ENCODE measurements at places on chromosomes 1 and 21.

- no peak for DNase-seq
Observed at GRCh38 chr1:44707959-44708831, 22.8 kb downstream of the RNU5D-1 start.

DNA sequence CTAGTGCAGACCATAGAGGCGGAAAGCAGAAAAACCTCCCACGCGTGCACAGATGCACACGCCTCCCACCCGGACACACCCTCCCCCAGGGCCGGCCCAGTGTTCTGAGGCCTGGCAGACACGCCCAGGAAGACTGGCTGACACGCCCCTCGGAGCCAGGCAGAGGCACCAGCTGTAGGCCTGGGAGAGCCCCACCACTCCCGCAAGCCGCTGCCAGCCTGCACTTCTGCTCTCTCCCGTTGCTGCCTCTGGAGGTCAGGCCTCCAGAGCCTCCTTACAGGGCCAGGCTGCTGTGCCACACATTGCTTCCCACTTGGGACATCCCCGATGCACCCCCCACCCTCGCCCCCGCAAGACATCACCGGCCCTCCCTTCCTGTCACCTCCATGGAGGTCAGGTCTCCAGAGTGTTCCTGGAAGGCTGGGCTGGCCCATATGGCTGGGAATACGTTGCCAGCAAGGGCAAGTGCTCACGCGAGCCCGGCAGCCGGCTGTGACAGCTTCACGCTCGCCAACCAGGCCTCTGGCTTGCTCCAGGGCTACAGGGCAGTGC, 40.4 kb downstream of the CASZ1 start:
- no peak for DNase-seq

DNA sequence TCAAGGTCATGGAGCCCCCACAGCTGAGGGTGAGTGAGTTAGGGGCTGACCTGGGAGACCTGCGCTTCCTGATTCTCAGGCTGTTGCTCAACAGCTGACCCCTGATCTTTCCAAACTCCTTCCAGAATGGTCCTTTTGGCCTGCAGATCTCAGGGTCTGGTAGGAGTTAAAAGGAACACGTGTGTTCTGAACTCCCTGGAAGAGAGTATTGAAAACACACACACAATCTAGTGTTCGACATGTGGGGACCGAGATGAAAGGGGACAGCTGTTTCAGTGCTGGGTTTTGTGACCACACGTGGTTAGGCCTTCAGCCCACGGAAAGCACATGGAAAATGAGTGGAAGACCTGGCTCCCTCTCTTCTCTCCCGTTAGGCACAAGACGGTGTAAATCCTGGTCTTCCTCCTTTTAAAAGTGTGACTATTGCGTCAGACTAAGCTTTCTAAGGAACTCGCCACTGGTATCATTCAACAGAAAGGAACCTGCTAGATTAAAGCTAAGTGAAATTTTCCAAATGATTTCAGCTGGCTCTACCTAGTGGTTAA, 49.6 kb downstream of the RUNX1 start:
- DNase-seq: no peak

DNA sequence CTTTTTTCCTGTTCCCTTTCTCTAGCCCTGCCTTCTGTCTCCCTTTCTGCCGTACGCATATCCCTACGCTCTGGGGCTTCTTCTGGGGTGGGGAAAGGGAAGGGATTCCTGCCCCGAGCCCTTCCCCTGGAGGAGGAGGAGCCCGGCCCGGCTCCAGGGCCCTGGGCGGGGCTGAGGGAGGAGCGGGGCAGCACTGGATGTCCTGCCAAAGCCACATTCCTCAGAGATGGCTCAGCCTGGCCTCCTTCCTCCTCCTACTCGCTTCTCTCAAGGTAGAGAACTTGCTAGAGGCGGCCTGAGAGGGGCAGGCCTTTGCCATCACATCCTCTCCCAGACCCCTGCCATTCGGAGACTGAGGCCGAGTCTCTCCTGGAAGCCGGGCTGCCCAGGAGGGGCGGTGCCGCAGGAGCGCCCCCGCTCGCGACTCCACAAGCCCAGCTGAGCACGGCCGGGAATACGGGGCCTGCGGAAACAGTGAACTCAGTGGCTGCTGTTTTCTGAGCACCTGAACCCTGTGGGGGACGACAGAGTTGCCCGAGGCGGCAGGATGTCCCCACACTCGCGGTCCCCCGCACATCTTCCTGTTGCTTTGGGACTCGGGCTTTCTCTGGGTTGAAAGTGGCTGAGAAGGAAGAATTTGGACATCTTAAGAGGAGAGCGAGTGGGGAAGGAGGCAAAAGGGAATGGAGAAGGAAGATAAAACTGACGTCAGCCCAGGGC, 12.2 kb downstream of the ADAMTSL4 start:
- peak; percentile 90 for DNase-seq

DNA sequence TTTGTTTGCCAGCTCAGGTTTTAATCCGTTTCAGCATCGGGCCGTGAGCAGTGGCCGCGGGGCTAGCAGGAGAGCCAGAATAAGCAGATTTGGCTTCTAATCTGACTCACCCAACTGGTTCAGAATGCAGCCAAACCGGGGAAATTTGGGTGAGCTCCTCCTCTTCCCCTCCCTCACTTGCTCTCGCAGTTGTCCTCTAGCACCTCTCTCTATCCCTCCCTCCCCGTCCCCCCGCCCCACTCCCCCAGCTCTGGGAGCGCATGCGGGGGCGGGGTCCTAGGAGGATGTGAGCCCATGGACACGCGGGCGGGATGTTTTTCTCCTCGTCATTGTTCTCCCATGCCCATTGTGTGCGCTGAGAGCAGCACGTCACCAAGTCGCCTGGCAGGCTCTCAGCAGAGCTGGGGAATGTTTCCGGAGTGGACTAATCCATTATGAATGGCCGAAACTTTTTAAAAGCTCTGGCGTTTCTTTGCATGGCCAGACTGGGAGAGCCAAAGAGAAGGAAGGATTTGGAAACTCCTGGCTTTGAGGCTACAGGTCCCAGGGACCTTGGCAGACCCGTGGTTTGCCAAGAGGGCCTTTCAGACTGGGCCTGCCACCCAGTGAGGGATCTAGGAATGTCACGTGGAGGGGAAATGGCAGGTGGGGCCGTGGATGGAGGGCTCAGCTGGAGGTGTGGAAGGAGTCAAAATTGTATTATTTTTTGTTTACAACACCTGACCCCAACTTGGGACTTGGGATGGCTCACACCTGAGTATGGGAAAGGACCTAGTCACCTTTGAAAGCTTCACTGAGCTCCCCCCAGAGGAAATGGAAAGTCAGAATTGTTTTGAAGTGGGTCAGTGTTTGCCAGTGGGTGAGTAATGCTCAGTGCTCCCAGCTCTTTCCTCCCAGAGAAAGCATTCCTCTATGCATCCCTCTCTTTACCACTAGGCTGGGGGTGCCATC, 39.2 kb downstream of the CDK18 start:
- DNase-seq: peak; percentile 67

DNA sequence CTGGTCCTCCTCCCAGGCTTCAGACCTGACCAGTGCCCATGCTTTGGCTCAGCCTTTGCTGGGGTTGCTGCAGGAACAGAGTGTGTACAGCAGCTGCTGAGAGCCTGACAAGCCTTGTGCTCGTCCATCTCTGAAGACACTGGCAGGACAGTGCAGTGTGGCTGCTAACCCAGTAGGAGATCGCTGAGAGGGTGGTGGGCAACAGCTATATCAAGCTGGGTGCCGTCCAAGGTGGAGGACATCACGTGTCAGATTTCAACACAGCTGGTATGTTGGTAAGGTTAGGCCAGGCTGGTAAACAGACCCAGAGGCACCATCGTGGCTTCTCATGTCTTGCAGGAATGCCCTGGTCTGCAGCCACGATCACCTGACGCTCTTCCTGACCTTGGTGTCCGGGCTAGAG, 17.9 kb upstream of the SLC25A34 start:
- no peak for DNase-seq

DNA sequence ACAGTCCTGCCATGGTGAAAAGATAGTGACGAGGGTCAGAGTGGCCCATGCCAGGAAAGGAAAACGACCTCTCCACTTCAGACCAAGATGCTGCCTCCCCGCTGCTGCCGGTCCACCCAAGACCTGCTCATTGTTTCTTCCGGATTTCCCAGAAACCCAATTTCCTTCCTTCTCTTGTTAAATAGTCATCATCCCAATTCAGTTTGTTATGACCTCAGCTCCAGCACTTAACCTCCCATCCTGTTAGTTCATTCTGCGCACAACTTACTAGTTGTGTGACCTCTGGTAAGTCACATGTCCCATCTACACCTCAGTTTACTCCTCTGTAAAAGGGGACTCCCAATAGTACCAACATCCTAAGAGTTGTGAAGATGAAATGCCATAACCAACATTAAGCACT, 29.9 kb upstream of the PPP1R15B start:
- no peak for DNase-seq

- no peak for DNase-seq
Observed at GRCh38 chr1:89945852-89946476, 48.9 kb upstream of the ZNF326 start.

DNA sequence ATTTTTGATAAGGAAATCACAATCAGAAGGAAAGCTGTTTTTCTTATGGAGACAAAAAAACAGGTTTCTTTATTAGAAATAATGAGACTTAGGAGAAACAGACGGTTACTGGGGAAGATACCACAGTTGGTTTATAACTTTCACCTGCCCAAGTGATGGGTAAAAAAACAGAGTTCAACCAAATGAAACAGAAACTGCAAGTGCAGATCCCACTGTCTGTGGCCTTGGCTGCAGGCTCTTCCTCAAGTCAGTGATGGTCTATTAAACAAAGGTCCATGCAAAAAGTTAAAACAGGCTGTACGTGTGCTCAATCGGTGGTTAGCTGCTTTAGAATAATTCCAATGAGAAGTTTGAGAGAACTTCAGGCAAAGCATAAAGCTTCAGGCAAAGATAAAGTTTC, 112.1 kb upstream of the NEGR1 start:
- no peak for DNase-seq

DNA sequence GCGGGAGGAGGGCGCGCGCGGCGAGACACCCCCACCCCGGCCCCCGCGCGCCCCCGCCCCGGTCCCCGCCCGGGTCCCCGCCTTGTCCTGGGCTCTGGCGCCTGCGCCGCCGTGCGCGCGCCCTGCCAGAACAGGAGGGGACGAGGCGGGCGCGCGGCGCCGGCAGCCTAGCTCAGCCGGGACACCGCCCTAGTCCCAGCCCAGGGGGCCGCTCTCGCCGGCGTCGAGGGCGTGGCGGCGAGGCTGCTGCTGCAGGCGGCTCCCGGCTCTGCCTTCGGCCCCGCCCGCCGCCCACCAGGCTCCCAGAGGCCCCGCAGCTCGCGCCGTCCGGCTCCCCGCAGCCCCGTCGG, at the start of gene RCAN3:
Gene RCAN3, plus strand, starts transcription at position 128 of the 350 bp plus-strand sequence. CDS start 11,537 bp downstream, outside the sequence.
- peak; percentile 52 for DNase-seq

- DNase-seq: no peak
Observed at GRCh38 chr1:8127171-8127641, 101.1 kb upstream of the ERRFI1 start.

GRCh38 chr1:158509471-158510156, 37.6 kb downstream of the OR10R2 start:
- no peak for DNase-seq

GRCh38 chr1:71047635-71048607, at the start of gene PTGER3:
Gene PTGER3, minus strand, starts transcription at chr1:71047816. Its CDS starts 239 bp downstream, at chr1:71047577.
- no peak for DNase-seq

DNA sequence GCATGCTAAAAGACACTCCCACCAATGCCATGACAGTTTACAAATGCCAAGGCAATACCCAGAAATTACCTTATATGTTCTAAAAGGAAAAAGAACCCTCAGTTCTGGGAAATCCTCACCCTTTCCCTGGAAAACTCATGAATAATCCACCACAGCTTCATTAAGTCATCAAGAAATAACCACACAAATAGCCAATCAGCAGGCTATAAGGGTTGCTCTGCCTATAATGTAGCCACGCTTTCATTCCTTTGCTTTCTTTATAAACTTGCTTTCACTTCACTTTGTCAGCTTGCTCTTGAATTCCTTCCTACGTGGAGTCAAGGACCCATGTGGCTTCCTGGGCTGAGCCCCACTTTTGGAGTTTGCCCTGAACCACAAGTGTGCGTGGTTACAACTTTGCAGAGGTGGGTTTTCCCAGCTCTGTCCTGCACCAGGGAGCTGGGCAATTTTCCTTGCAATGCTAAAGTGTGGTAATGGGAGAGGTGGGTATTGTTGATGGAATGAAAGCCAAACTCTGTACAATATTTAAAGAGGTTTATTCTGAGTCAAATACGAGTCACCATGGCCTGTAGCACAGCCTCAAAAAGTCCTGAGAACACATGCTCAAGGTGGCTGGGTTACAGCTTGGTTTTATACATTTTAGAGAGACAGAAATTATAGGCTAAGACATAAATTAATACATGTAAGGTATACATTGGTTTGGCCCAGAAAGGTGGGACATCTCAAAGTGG, 42.2 kb upstream of the COG2 start:
- DNase-seq: no peak

DNA sequence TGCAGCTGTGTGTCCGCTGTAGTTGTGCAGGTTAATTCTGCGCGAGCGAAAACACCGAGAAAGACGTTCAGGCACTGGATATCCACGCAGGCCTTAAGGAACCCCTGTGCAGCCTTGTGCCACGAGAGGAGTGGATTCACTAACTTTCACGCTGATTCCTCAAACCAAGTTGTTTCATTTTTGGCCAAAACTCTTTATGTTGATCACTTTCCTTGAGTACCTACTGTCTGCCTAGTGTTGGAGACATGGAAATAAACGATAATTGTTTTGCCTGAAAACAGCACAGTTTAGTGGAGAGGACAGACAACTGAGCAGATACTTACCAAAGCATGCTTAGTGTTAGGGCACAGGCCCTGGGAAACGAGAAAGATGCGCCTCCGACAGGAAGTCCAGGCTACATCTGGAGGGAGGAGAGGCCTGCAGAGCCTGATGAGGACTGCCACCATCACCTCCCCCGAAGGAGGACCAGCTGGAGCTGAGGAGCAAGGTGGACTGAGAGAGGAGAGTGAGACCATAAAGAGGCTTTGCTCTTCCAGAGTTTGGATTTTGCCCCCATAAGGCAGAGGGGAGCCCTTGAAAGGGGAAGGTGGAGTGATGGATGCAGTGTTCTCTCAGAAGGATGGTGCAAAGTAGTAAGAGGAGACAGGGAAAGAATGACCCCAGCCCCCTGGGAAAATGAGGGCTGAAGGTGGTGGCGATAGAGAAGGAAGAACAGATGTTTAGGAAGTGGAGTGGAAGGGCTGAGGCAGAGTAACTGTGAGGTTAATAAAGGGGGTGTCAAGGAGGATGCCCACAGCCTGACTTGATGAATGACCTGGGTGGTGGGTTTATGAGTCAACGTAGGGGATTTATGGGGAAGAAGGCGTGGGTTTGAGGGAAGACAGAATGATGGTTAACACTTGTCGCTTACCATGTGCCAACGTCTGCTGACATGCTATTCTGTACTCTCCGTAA, 956 bp upstream of the SCAF4 start:
- no peak for DNase-seq

- no peak for DNase-seq
Observed at GRCh38 chr1:192038567-192038966, 119.7 kb upstream of the RGS18 start.

- DNase-seq: no peak
Observed at GRCh38 chr1:225816643-225817538, 7.0 kb downstream of the EPHX1 start.
